Brain pericyte (primary cell): ENCODE measurements at places on chromosomes 1 and 21.

DNA sequence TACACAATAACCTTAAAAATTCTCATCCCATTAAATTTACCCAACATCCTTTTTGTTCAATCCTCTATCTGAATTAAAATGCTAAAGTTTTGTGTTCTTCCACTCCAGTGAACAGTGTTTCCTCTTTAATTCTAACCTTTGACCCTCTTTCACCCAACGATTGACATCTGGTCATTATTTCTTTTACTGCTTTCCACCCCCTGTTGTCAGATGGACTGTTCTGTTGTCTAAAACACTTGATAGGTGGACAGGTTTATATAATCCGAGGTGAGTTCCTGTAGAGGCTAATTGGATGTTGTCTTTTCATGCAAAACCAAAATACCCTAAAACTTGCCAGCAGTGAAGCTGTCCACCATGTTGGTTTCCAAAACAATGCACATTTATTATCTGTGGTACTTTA, 73.4 kb upstream of the SERTAD4 start:
- no peak for DNase-seq

GRCh38 chr1:54172614-54173599, 20.1 kb upstream of the CDCP2 start:
- no peak for DNase-seq

GRCh38 chr1:80154176-80154575, 1147.6 kb upstream of the ADGRL4 start:
- no peak for DNase-seq

- DNase-seq: no peak
Measured at GRCh38 chr1:184072376-184072775, 20.8 kb downstream of the TSEN15 start.

GRCh38 chr1:40651138-40651857, 14.2 kb downstream of the RIMS3 start:
- no peak for DNase-seq

DNA sequence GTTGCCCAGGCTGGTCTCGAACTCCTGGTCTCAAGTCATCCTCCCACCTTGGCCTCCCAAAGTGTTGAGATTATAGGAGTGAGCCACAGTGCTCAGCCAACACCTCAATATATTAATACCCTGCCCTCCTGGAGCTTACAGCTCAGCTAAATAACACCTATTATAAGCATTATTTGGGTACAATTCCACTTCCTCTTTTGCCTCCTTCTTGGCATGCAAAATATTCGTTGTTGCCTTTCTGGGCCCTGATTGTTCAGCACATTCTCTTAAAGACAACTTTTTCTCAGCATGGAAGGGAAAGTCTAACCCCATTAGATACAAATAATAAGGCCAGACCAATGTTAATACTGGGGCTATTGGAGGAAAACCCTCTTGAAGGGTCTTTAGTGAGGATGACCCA, 2.8 kb downstream of the PAQR7 start:
- DNase-seq: no peak

DNA sequence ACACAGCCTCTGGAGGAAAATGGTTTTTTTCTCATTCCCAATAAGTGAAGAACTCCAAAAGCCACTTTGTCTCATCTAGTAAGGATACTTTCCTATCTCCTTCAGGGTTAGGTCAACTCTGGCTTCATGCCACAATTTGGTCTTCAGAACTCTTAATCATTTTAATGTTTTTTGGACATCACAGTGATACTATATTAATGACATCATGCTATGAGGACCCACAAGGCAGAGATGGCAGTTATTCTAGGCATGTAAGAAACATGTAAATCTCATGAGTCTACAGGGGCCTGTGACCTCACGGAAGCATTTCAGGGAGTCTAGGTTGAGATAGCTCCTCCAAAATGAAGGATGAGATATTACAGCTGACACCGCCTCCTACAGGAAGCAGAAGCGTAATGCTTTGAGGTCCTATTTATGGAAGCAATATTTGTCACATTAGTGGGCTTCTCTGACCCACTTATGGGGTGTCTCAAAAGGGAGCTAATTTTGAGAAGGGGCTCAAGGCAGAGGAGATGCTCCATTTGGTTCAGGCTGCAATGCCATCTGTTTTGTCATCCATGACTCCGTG, 5.0 kb upstream of the GPR137B start:
- no peak for DNase-seq

DNA sequence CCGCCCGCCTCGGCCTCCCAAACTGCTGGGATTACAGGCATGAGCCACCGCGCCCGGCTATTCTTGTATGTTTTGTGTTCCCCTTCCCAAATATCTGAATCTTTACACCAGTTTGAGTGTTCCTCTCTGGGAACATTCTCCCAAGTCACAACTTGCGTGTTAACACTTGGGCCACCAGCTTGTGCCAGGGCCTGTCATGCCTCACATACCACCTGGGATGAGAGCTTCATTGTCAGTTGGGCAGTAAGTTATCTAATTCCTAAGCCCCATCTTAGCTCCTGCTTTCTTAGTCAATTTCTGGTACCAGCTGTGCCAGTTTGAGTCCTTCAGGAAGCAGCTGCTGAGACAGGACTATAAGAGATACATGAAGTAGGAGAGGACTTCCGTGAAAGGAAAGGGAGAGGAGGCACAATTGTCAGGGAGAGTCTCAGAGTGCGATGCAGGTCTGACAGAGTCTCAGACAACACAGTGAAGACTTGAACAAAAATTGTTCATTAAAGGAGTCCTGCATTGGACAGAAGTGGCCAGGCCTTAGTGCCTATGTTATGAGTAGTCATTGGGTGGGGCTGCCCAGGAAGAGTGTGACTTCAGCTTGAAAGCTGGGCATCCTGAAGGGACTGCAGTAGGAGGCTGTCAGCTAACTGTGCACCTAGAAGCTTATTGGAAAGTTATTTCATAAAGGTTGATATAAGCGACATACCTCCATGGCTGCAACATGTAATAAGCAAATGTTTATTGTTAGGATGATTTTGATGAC, 17.3 kb downstream of the ZFYVE9 start:
- no peak for DNase-seq

DNA sequence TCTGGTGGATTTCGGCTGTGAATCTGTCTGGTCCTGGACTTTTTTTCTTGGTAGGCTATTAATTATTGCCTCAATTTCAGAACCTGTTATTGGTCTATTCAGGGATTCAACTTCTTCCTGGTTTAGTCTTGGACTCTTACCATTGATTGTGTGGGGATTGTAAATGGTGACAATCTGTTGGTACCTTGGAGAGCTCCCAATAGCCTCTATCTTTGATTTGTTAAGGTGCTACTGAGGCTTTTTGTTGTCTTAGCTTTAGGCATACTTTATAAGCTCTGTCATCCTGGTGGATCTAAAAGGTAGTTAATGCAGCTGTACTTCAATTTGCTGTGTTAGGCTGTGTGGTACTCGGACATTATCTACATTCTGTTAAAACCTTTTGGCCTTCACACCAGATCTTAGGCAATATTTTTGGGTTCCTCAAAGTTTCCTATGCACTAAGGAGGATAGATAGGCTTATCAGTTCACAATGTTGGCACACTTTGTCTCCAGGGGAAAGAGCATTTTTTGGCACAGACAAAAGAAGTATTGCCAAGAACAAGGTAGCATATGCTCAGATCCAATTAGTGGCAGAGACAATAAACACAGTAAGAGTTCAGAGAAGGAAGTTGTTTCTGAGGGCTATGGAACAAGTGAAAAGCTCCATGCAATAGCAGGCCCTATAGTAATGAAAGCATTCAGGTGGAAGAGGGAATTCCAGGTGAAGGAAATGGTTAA, 230.4 kb downstream of the PDE4B start:
- DNase-seq: no peak

DNA sequence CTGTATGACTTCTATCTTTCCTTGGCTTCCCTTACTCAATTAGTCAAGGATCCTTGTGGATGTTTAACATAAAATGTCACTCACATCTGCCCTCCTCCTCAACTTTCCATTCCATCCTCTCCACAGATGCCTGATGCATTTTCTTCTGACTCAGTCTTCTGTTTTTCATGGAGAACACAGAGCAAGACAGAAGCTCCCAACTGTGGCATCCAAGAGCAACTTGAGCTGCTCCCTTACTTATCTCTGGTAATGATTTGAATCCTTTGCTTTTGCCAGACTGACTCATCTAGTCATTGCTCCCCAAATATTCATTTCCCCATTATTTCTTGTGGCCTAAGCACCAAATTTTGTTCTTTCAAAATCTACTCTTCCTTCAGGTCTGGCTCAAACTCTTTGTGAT, 120.6 kb downstream of the LYPLAL1 start:
- no peak for DNase-seq

- no peak for DNase-seq
Measured at GRCh38 chr1:27886353-27886679, 14.0 kb downstream of the THEMIS2 start.

DNA sequence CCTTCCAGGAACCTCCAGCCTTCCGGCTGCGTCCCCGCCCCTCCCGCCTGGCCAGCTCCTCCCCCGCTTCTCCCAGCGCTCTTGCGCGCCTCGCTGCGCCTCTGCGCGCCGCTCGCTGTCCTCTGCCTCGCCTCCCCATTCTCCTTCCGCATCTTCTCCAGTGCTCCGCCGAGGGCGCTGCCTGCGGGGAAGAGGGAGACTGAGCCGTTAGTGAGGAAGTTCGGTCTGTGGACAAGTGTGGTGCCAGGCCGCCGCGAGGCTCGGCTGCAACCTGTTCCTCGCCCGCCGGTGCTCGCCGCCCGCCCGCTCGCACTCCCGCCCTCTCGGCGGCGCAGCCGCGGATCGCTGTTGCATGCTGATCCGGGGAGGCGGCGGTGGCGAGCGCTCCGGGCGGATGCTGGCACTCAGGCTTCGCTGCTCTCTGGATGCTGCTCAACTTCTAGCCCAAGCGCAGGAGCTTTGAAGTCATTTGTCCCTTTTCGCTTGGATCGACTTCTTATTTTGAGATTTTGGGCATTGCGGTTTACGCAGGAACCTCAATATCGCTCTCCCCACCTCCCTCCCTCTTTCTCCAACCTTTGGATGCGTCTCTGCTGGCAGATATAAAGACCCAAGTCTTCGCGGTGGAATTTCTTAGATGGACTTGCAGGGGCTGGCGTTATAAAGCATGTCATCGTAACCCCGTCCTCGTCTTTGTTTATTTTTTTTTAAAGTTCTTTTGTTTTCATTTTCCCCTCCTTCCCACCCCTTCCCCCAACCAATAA, 614 bp upstream of the CACNA1E start:
- no peak for DNase-seq

DNA sequence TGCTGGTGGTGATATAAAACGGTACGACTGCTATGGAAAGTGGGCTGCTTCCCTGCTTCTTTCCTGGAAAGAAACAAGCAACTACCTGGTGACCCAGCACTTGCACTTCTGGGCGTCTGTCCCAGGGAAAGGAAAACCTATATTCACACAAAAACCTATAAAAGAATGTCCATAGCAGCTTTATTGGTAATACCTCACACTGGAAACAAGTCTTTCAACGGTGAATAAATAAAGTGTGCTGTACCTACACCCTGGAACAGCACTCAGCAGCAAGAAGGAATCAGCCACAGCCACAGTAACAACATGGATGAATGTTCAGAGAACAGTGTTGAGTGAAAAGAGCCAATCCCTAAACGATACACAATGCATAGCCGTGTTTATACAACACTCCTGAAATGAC, 19.9 kb downstream of the SLC19A1 start:
- no peak for DNase-seq

GRCh38 chr1:89974696-89975470, 20.0 kb upstream of the ZNF326 start:
- DNase-seq: no peak

- DNase-seq: no peak
Measured at GRCh38 chr21:44918581-44919033, 2.1 kb downstream of the ITGB2 start.

DNA sequence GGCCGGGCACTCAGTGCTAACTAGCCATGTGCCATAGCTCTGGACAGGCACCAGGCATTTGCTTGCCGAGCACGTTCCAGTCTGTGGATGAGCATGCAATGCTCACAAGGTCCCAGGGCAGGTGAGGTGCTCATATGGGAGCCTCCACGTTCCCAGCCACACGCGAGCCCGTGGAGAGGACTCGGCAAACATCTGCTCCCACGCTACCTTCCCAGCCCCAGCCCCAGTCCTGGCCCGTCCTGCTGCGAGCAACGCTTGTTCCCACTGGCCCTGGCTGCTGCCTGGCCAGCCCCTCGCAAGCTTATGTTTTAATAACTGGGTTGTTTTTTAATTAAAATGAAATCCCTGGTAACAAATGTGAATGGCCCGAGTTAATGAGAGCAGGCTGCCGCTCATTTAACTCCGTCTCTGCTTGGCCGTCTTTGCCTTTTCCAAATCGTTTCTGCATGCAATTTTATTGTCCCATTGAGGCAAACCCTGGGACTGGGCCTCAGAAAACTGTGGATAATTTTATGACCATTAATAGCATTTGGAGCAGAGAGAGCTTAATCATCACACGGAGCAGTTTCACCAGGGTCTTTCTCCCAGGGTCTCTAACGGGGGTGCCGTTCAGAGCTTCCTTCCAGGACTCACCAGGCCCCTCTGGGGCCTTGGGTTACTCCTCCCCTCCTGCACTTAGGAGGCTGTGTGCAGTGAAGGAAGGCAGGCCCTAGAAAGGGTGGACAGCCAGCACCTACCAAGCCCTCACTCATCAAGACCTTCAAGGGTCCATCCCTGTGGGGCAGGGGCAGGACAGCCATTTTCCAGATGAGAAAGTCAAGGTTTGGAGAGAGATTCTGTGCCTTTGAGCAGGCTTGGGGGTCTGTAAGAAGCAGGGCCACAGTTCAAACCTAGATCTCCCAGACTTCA, 136.8 kb downstream of the GLIS1 start:
- no peak for DNase-seq

DNA sequence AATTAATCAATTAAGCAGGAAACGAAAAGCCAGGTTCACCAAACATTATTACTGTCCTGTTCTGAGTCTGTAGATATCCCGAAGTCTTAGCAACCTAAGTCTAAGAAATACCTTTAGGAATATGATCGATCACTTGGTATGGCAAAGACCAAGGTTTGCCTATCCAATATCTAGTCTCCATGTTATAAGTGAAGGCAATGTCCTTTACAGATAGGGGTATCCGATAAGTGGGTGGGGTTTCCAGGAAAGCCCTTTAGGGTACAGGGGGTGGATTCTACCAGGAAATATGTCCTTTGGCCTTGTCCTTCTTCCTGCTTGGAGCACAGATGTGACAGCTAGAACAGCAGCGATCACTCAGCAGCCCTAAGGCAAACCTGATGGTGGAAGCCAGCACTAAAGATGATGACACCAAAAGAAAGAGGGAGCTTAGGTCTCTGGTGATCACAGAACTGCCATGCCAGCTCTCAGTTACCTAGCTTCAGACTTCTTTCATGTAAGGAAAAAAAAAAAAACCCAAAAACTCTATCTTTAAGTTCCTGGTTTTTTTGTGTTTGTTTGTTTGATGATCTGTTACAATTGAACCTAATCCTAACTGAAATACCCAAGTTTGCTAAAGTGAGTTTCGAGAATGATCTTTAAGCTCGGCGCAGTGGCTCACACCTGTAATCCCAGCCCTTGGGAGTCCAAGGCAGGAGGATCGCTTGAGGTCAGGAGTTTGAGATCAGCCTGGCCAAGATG, 40.8 kb downstream of the DSTYK start:
- no peak for DNase-seq

DNA sequence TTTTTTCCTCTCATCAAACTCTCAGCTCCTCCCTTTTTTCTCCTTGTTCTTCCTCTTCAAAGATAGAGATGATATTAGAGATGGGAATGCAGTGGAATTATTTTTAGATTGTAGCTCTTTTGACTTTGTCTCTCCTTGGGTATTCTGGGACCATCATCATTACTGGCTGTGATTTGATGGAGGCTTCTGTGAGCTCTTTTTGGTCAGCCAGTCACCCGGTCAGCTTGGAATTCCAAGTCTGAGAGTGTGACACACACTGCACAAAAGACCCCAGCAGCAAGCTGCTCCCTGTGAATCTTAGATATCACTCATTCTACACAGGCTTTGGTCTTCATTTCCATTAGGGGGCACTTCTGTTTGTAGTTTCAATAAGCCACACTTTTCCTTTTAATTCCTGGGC, 51.6 kb upstream of the NEK7 start:
- no peak for DNase-seq
